ENCODE measurements at places on chromosomes 6 and 20. TPM values are rescaled to one million over a fixed set of nuclear protein-coding genes. Genes with fewer than 3 reads are reported as not detected.
A peak's percentile ranks its signal among the peaks of the same experiment; 100 is the strongest.

The NKX2-4 gene
- polyA plus RNA-seq, result not detected

- peaks cover 14% of the 10 kb centered on the region for H3K36me3 ChIP-seq
- peak; percentile 35 for DNase-seq
- no peaks in the 10 kb centered on the region for H3K4me1 ChIP-seq
Measured at GRCh38 chr6:129709769-129710449, at the start of gene ARHGAP18. TSS of gene ARHGAP18 (minus strand) at chr6:129710177. CDS start at chr6:129710136, 41 bp downstream.

The MRAP2 gene
- 0.44 TPM for polyA plus RNA-seq

DNA sequence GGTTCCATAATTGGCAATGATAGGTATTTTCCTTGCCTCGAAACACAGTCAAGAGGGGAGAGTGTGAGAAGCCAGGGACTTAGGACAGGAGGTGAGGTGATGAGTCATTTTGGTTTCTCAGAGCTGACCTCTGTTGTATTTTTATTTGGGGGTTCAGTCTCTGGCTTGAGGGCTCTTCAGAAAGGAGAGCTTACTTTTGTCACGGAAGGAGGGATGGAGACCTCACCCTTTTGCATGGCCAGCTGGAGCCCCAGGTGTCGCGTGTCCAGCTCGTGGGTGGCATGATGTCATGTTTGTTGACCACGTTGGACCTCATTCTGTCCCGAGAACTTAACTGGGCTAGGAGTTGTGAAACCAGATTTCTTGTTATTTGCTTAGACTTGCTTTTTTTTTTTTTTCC, 293.9 kb downstream of the QKI start:
- no peak for DNase-seq
- H3K4me3 ChIP-seq, result no peak overlapping the region
- no peaks in the 10 kb centered on the region for H3K27me3 ChIP-seq
- no peaks in the 10 kb centered on the region for H3K36me3 ChIP-seq
- H3K4me1 ChIP-seq, result no peaks in the 10 kb centered on the region
- no peak overlapping the region for H3K27ac ChIP-seq

The TNXB gene
- polyA plus RNA-seq, result 0.55 TPM

GRCh38 chr6:107845777-107846176, 21.7 kb upstream of the SCML4 start:
- H3K4me1 ChIP-seq, result no peaks in the 10 kb centered on the region
- no peak overlapping the region for H3K4me3 ChIP-seq
- no peaks in the 10 kb centered on the region for H3K27me3 ChIP-seq
- DNase-seq, result no peak
- H3K36me3 ChIP-seq, result no peaks in the 10 kb centered on the region
- no peak overlapping the region for H3K27ac ChIP-seq

DNA sequence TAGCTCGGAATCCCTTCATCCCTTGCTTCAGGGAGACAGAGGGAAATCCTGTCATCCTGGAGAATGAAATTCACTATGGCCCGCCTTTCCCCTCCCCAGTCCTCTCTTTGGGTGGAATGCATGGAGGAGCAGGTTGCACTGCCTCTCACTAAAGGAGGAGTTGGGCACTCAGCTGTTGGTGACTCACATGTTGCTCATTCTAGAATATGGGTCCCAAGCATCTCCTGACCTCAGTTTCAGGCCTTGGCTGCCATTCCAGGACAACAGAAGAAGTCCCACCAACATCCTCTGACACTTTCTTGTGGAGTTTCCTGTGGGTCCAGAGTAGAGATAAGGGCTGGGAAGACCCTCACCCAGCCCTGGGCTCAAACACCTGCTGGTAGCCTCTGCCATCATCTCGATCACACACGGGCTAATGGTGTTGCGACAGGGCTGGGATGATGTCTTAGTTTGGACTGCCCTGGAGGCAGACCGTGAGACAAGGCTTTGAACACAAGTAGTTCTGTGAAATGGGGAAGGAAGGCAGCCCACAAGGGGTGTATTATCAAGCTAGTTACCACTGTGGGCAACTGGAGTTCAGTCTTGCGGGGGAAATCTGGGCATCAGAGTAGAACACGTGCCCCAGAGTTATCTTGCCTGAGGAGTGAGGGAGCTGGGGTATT, 52.4 kb upstream of the RNF24 start:
- H3K27me3 ChIP-seq, result no peaks in the 10 kb centered on the region
- H3K36me3 ChIP-seq, result no peaks in the 10 kb centered on the region
- H3K4me3 ChIP-seq, result no peak overlapping the region
- peaks cover 43% of the 10 kb centered on the region for H3K4me1 ChIP-seq
- no peak for DNase-seq

The OLIG3 gene
- not detected for polyA plus RNA-seq

DNA sequence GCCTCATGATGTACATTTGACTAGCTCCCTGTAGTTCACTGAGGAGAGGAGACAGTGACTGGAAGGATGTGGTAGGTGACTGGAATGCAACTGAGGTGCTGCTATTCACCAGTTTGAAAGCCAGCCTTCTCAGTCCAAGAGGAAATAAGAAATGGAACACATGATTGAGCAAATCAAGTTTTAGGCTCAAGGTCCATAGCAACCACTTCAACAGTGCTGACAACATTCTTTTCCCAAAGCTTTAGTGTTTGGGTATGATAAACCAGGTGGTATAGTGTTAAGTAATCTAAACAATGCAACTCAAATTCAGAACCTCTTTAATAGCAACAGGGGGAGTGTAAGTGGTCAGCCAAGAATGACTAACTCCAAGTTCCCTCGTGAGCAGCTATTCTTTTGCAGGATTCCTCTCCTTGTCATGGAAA, 9.2 kb downstream of the ZHX3 start:
- no peaks in the 10 kb centered on the region for H3K4me1 ChIP-seq
- DNase-seq, result no peak
- H3K27ac ChIP-seq, result no peak overlapping the region
- no peaks in the 10 kb centered on the region for H3K27me3 ChIP-seq

The GTSF1L gene
- not detected for polyA plus RNA-seq

GRCh38 chr6:82570083-82570482, 206.5 kb downstream of the TPBG start:
- H3K4me3 ChIP-seq, result no peak overlapping the region
- DNase-seq, result peak; percentile 42
- H3K27ac ChIP-seq, result peak overlapping the region; percentile 23
- H3K27me3 ChIP-seq, result no peaks in the 10 kb centered on the region
- no peaks in the 10 kb centered on the region for H3K36me3 ChIP-seq

The SLC17A3 gene
- not detected for polyA plus RNA-seq

- H3K27ac ChIP-seq, result no peak overlapping the region
- no peaks in the 10 kb centered on the region for H3K27me3 ChIP-seq
- H3K4me3 ChIP-seq, result no peak overlapping the region
- peaks cover 15% of the 10 kb centered on the region for H3K36me3 ChIP-seq
Measured at GRCh38 chr20:25258476-25258805, 10.6 kb downstream of the PYGB start.

The MAFB gene
- 0.05 TPM for polyA plus RNA-seq

Data from SK-N-SH (cell line).